RWPE2 (cell line): ENCODE measurements at places on chromosomes 12 and 14.
A peak's percentile ranks its signal among the peaks of the same experiment; 100 is the strongest.

GRCh38 chr12:50918584-50919316 is 33.6 kb upstream of the HIGD1C start:
- H3K27ac ChIP-seq = no peak overlapping the region
- no peak overlapping the region for H3K4me3 ChIP-seq
- DNase-seq = no peak
- H3K36me3 ChIP-seq = no peaks in the 10 kb centered on the region

GRCh38 chr12:91562476-91562875 is 379.9 kb upstream of the DCN start:
- DNase-seq = no peak
- H3K27me3 ChIP-seq = no peaks in the 10 kb centered on the region
- no peaks in the 10 kb centered on the region for H3K4me1 ChIP-seq
- H3K36me3 ChIP-seq = no peaks in the 10 kb centered on the region

GRCh38 chr12:47504775-47505446 is 200.9 kb downstream of the RPAP3 start:
- H3K4me3 ChIP-seq = no peak overlapping the region
- DNase-seq = no peak
- H3K27ac ChIP-seq = peak overlapping the region; percentile 16
- H3K27me3 ChIP-seq = no peaks in the 10 kb centered on the region
- peaks cover 23% of the 10 kb centered on the region for H3K4me1 ChIP-seq

DNA sequence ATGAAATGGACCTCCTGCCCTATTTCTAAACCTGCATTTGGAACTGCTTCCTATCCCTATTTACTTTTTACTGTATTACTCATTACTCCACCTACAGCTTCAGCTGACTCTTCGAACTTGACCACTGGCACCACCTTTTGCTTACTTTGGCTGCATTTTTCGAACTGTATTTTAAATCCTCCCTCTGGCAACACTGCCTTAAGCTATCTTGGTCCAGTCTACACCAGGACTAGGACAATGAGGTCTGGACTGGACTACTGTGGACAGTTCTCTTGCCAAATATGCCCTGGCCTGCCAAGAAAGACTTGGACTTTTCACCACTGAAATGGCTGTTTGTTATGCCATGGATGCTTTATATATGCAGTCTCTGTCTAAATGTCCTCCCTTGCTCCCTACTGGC is 328.1 kb downstream of the BTG1 start:
- H3K4me3 ChIP-seq = no peak overlapping the region
- peaks cover 10% of the 10 kb centered on the region for H3K4me1 ChIP-seq
- H3K27me3 ChIP-seq = no peaks in the 10 kb centered on the region
- H3K27ac ChIP-seq = no peak overlapping the region
- no peak for DNase-seq

GRCh38 chr12:26327975-26328644 is 132.7 kb downstream of the SSPN start:
- H3K36me3 ChIP-seq = no peaks in the 10 kb centered on the region
- H3K4me3 ChIP-seq = no peak overlapping the region
- no peaks in the 10 kb centered on the region for H3K4me1 ChIP-seq
- no peak for DNase-seq

GRCh38 chr12:70929029-70929428 is 8.5 kb upstream of the PTPRR start:
- H3K36me3 ChIP-seq = no peaks in the 10 kb centered on the region
- no peaks in the 10 kb centered on the region for H3K27me3 ChIP-seq
- DNase-seq = no peak

- H3K4me1 ChIP-seq = peaks cover 11% of the 10 kb centered on the region
- no peak for DNase-seq
- H3K27me3 ChIP-seq = no peaks in the 10 kb centered on the region
Observed at GRCh38 chr12:6047249-6048237, 76.9 kb downstream of the VWF start.

DNA sequence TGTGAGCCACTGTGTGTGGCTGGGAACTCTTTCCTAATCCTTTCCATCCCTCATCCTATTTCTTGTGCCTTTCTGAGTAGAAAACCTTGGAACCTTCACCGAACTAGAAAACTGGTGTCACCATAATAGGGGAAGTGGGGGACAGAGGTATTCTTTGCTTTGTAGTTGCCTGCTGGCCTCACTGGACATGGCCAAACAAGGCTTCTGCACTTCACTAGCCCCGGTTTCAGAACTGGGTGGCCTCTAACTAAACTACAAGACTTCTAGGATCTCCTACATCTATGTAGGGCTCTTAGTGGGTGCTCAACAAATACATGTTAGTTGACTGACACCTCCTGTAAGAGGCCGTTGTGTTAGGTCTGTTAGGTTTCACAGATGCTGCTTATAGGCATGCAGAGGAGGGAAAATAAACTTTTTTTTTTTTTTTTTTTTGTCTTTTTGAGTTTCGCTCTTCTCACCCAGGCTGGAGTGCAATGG is 597 bp upstream of the CIROP start:
- no peaks in the 10 kb centered on the region for H3K4me1 ChIP-seq
- no peak overlapping the region for H3K27ac ChIP-seq
- no peak for DNase-seq

- no peaks in the 10 kb centered on the region for H3K27me3 ChIP-seq
- DNase-seq = no peak
- H3K36me3 ChIP-seq = peaks cover 10% of the 10 kb centered on the region; the same call in 1 of the 2 replicates
- no peaks in the 10 kb centered on the region for H3K4me1 ChIP-seq
- no peak overlapping the region for H3K27ac ChIP-seq
Observed at GRCh38 chr14:95208598-95208997, 51.3 kb upstream of the DICER1 start.

- no peak for DNase-seq
- H3K4me3 ChIP-seq = no peak overlapping the region
- H3K27me3 ChIP-seq = no peaks in the 10 kb centered on the region
- no peaks in the 10 kb centered on the region for H3K36me3 ChIP-seq
- no peak overlapping the region for H3K27ac ChIP-seq
- no peaks in the 10 kb centered on the region for H3K4me1 ChIP-seq
Observed at GRCh38 chr12:3600951-3601350, 109.9 kb downstream of the PRMT8 start.

DNA sequence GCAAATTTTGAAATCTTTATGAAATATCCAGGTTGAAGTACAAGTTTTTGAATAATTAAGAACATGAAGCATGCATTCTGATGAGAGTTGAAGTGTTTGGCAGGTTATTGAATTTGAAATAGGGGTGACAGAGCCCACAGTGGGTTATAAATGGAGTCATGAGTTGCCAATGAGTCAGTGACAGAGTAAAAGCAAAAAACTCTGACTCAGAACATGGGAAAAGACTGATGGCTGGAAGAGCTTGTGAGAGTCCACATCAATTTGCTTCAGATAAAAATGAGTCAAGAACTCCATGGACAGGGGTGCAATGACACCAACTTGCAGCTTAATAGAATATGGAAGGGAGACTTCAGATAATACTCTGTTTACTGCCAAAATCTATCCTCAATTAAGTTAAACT is 105.3 kb downstream of the SLC6A15 start:
- H3K36me3 ChIP-seq = no peaks in the 10 kb centered on the region
- no peak overlapping the region for H3K27ac ChIP-seq
- H3K4me3 ChIP-seq = no peak overlapping the region
- H3K4me1 ChIP-seq = no peaks in the 10 kb centered on the region
- no peaks in the 10 kb centered on the region for H3K27me3 ChIP-seq
- no peak for DNase-seq

- H3K27me3 ChIP-seq = no peaks in the 10 kb centered on the region
- 0 out of 2 replicates have a peak, but pooled peaks cover 3% of the 10 kb centered on the region for H3K36me3 ChIP-seq
Observed at GRCh38 chr12:118312578-118312977, 60.1 kb downstream of the TAOK3 start.

DNA sequence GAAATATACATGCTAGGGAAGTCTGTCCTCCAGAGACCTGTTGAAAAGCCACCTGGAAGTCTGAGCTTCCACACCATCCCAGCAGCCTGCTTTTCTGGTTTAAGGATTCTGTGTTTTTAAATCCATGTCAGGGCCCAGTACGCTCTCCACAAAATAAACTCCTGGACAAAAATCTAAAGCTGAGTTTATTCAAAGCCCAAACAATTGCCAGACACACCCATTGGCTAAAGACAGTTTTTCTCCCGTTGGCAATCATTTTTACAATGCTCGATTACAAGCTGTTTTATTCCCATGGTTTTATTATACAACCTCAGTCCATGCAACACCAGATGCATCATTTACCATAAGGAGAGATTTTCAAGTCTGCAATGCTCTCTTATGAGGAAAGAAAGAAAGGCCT is 94.5 kb downstream of the MYRFL start:
- no peaks in the 10 kb centered on the region for H3K36me3 ChIP-seq
- H3K4me1 ChIP-seq = no peaks in the 10 kb centered on the region
- H3K4me3 ChIP-seq = no peak overlapping the region
- DNase-seq = no peak
- no peaks in the 10 kb centered on the region for H3K27me3 ChIP-seq
- H3K27ac ChIP-seq = no peak overlapping the region

DNA sequence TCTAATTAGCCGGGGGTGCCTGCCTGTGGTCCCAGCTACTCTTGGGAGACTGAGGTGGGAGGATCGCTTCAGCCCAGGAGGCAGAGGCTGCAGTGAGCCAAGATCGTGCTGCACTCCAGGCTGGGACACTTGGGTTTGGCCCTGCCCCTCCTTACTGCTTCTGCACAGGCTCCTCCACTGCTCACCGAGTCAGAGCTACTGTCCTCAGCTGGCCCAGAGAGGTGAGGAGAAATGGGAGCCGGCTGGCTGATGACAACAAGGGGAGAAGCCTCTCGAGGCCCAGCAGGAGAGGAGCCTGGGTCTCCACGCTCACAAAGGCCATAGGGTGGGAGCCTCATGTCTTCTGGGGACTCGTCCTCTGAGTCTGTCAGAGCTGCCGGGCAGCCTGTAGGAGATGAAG is 13.7 kb downstream of the CALCOCO1 start:
- H3K4me1 ChIP-seq = no peaks in the 10 kb centered on the region
- no peaks in the 10 kb centered on the region for H3K36me3 ChIP-seq
- H3K4me3 ChIP-seq = no peak overlapping the region
- peaks cover 4% of the 10 kb centered on the region for H3K27me3 ChIP-seq

- DNase-seq = peak; percentile 11
- H3K4me1 ChIP-seq = peaks cover 12% of the 10 kb centered on the region
- H3K4me3 ChIP-seq = no peak overlapping the region
- H3K27me3 ChIP-seq = no peaks in the 10 kb centered on the region
- no peak overlapping the region for H3K27ac ChIP-seq
- peaks cover 66% of the 10 kb centered on the region for H3K36me3 ChIP-seq
Observed at GRCh38 chr12:96241846-96242256, 47.7 kb downstream of the ELK3 start.

- no peak overlapping the region for H3K27ac ChIP-seq
- no peaks in the 10 kb centered on the region for H3K36me3 ChIP-seq
- no peaks in the 10 kb centered on the region for H3K4me1 ChIP-seq
- peaks cover 21% of the 10 kb centered on the region for H3K27me3 ChIP-seq
- no peak for DNase-seq
- H3K4me3 ChIP-seq = no peak overlapping the region
Observed at GRCh38 chr14:101775826-101776225, 14.3 kb downstream of the PPP2R5C start.

DNA sequence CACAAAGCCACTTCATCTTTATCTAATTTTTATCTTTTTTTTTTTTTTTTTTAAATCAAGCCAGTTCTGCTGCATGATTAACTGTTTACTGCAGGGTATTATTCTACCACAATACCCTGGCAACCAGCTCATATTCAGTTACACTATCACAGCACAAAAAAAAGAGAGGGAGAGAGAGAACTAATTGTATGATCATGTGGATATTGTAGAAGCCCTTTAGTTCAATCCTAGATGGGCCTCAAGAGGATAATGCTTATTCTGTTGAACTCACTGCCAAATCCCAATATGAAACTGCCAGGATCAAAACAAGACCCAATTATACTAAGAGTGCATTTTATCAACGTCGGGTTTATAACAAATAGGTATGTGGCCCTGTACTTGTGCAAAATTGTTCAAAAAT is 51.5 kb downstream of the MED13L start:
- H3K4me3 ChIP-seq = no peak overlapping the region
- peaks cover 5% of the 10 kb centered on the region for H3K4me1 ChIP-seq
- H3K36me3 ChIP-seq = peaks cover 16% of the 10 kb centered on the region

- H3K36me3 ChIP-seq = no peaks in the 10 kb centered on the region
- DNase-seq = no peak
- peak overlapping the region; percentile 90 for H3K27ac ChIP-seq
- H3K4me3 ChIP-seq = no peak overlapping the region
Observed at GRCh38 chr12:96047229-96048211, 12.1 kb upstream of the LTA4H start.

DNA sequence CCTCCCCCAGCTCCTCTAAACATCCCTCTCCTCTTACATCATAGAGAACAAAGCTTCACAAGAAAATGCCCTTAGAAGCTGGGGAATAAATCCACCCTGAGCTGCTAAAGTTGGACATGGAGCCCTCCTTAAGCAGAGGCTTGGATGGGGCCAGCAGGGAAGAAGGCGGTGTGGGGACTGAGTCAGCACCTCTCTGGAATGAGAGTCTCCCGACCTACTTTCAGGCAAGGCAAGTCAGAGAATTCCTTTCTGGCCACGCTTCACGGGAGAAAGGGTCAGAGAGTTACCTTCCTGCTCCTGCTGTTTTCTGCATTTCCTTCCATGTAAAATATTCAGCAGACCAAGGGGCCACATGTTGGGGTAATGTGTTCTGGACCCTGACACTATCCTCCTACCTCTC is 113.3 kb upstream of the PRB2 start:
- H3K36me3 ChIP-seq = no peaks in the 10 kb centered on the region
- H3K4me1 ChIP-seq = no peaks in the 10 kb centered on the region
- no peak overlapping the region for H3K4me3 ChIP-seq
- no peak for DNase-seq
- no peaks in the 10 kb centered on the region for H3K27me3 ChIP-seq

- no peaks in the 10 kb centered on the region for H3K36me3 ChIP-seq
- H3K27ac ChIP-seq = no peak overlapping the region
- H3K27me3 ChIP-seq = no peaks in the 10 kb centered on the region
- H3K4me1 ChIP-seq = peaks cover 5% of the 10 kb centered on the region
Observed at GRCh38 chr12:89217472-89217871, 134.8 kb downstream of the DUSP6 start.

DNA sequence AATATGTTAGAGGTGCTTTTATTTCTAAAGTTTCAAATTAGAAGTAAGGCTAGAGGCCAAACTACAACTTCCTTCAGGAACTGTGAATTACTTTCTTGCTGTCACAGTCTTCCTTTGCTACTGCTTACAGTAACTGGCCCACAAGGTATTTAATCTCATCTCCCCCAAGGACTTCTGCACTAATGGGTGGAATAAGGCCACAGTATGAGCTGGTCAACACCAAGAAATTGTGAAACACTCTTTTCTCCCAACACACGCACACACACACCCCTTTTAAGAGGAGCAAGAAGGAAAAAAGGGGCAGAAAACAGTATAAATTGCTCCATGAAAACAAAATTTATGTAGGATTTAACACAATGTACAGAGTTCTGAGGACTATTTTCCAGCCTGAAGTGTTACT is 45.6 kb downstream of the SCAF11 start:
- DNase-seq = no peak
- H3K27me3 ChIP-seq = no peaks in the 10 kb centered on the region

GRCh38 chr14:88919502-88919901 is 95.1 kb downstream of the TTC8 start:
- peaks cover 6% of the 10 kb centered on the region for H3K4me1 ChIP-seq
- H3K27ac ChIP-seq = no peak overlapping the region
- peak; percentile 71 for DNase-seq
- no peaks in the 10 kb centered on the region for H3K27me3 ChIP-seq
- H3K36me3 ChIP-seq = no peaks in the 10 kb centered on the region
